ENCODE measurements at places on chromosomes 1 and 21.
A peak's percentile ranks its signal among the peaks of the same experiment; 100 is the strongest.

DNA sequence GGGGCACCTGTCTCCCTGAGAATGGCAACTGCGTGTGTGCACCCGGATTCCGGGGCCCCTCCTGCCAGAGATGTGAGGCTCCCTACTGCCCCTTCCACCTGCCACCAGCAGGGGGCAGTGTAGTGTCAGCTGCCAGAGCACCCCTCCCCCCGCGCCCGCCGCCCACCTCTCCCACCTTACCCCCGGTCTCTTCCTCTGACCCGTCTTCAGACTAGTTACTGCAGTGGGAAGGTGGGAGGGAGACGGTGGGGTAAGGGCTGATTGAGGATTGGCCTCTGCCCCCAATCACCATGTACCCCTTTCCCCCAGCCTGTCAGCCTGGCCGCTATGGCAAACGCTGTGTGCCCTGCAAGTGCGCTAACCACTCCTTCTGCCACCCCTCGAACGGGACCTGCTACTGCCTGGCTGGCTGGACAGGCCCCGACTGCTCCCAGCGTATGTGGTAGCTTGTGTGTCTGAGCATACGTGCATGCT, 10.1 kb upstream of the LRRC71 start:
- peak; percentile 34 for DNase-seq

DNA sequence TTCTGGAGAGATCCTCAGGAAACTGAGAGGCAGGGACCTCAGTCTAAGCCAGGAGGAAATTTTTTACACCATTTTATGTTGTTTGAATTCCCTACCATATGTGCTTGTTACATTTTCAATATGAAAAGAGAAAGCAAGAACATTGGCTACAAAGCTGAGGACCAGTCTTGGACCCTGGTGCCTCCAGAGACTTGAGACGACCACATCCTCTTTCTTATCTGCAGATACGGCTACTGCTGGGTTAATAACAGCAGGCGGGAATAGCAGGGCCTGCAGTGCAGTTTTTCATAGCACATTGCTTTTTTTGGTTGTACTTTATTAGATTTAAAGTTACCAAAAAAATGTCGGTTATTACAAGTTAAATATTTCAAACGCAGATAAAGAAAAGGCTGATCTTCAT, 3.9 kb downstream of the KDM4A start:
- DNase-seq, result no peak

DNA sequence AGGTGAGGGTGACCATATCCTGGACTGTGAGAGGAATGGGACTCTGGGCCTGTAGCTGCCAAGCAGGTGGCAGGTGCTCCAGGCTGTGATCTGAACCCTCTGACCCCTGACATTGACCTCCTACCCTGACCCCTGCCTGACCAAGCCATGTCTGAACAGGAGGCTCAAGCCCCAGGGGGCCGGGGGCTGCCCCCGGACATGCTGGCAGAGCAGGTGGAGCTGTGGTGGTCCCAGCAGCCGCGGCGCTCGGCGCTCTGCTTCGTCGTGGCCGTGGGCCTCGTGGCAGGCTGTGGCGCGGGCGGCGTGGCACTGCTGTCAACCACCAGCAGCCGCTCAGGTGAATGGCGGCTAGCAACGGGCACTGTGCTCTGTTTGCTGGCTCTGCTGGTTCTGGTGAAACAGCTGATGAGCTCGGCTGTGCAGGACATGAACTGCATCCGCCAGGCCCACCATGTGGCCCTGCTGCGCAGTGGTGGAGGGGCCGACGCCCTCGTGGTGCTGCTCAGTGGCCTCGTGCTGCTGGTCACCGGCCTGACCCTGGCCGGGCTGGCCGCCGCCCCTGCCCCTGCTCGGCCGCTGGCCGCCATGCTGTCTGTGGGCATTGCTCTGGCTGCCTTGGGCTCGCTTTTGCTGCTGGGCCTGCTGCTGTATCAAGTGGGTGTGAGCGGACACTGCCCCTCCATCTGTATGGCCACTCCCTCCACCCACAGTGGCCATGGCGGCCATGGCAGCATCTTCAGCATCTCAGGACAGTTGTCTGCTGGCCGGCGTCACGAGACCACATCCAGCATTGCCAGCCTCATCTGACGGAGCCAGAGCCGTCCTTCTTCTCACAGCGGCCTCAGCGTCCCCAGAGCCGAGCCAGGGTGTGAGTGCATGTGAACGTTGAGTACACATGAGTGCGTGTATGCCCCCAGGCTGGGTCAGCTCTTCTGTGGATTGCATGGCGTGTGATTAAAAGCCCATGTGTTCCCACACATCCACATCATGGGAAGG, 3.1 kb downstream of the TMEM125 start:
- no peak for DNase-seq

- no peak for DNase-seq
Observed at GRCh38 chr1:204630132-204630905, 55.2 kb downstream of the LRRN2 start.

- DNase-seq, result no peak
Observed at GRCh38 chr1:56511364-56511763, 68.0 kb downstream of the PLPP3 start.

- DNase-seq, result no peak
Observed at GRCh38 chr1:202844935-202845334, 34.2 kb downstream of the PCAT6 start.

GRCh38 chr1:234725177-234726132, 115.5 kb upstream of the IRF2BP2 start:
- peak; percentile 43 for DNase-seq

DNA sequence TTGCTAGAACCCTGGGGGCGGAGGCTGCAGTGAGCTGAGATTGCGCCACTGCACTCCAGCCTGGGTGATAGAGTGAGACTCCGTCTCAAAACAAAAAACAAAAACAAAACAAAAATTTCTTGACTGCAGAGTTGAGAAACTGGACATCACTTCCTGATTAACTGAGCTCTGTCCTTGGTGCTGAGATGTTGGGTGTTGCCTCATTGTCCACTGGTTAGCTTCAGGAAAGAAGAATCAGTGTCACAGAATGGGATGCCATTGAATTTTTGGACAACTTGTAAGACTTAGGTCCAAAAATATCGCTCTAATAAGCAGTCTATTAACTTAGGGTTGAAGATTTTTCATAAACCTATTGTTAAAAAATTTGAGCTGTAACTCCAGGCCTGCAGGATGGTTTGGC, 23.8 kb upstream of the KCNA10 start:
- DNase-seq, result no peak

- DNase-seq, result no peak
Observed at GRCh38 chr21:31099122-31099521, 60.8 kb upstream of the KRTAP19-8 start.

DNA sequence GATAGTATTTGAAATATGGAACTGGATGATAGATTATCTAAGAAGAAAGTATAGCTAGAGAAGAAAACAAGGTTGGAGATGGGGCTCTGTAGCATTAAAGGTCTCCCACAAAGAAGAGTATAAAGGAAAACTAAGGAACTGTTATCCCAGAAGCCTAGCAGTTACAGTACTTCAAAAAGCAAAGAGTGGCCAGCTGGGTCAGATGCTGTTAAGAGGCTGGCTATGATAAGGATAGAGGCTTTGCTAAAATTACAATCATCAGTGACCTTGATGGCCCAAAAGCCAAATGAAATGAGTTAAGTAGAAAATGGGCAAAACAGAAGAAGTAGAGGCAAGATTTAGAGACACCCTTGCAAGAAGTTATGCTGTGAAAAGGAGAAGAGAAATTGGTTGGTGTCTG, 25.1 kb upstream of the ANGPTL1 start:
- DNase-seq, result no peak

DNA sequence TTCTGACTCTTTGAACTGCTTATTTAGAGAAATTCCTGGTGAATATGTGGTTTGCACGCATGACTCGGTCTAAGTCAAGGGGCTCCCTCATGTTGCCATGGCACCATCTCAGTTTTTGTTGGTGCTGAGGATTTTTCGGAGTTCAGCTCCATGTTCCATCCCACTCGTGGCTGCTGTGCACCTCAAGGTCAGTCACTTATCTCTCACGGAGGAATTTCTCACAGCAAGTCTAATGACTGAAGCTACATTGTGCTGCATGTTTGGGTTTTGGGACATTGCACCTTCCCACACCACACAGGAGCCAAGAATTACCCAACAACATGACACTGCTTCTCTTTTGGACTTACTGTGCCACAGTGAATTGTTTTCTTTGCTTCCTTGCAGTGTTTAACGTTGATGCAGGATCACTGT, 269.9 kb downstream of the NCAM2 start:
- no peak for DNase-seq

DNA sequence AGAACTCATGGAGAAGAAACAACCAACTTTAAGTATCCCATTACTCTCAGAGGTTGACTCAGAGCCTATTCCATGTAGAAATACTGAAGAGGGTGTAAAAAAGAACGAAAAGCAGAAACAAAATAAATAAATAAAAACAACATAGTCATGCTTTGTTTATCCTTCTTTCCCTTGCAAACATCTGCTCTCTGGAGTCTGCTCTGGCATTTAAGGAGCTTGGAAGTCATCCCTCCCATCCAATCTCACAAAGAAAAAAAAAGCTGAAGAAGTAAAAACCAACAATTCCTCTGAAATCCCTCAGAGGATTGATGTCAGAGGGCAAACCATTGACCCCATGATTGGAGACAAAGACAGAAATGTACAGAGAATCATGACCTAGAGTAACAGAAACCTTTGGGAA, 302.6 kb upstream of the GREM2 start:
- DNase-seq, result no peak

DNA sequence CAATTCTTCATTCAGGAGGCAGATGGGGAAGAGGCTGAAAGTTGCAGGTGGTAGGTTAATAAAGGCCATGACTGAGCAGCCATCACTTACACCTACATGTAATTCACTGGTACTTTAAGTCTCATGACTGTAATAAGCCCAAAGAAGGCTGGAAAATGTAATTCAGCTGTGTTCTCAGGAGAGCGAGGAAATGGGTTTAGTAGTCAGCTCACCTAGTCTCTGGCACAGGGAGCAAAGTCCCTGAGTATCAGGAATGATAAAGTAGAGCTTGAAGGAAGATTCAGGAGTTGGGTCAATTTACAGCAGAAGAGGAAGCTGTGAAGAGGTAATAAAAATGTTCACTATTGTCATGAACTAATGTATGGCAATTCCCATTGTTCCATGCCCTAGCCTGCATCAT, 393.4 kb upstream of the KAZN start:
- DNase-seq, result no peak

DNA sequence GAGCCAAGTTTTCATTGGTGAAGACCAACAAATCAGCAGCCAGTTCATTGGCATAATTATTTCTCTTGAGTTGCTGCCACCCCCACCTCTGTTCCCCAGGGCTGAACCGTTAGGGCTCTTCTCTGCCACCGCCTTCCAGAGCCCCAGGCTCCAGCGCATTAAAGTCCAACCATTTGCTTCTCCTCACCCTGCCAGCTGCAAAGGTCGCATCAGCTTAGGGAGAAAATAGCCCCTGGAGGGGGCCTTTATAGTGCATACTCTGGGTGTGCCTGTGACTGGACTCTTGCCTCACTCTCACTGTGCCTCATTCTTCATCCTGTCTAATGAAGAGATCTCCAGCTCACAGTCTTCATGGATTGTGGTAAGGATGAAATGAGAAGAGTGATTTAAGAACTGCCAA, 50.4 kb downstream of the KDM1A start:
- DNase-seq, result no peak

DNA sequence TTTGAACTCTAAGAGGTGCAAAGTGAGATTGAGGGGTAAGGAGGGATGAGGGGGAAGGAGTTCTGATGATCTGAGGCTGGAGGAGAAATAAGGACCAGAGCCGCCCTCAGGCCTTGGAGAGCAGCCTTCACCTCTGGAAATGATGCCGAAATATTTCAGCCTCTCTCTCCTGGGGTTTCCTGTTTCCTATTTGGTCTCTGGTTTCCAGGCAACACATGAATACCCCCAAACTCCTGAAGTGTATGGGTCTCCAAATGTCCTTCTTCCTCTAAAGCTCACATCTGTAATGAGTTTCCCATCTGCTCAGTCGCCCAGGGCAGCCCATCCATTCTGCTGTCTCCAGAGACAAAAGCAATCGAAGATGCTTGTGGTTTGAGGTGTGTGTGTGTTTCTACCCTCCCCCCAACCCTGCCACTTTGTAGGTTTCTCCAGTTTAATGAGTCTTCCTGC, 52.0 kb upstream of the FAM20B start:
- no peak for DNase-seq

GRCh38 chr1:202167708-202168415, 7.5 kb upstream of the PTPN7 start:
- no peak for DNase-seq

- no peak for DNase-seq
Observed at GRCh38 chr1:107653765-107654164, 311.2 kb downstream of the VAV3 start.

DNA sequence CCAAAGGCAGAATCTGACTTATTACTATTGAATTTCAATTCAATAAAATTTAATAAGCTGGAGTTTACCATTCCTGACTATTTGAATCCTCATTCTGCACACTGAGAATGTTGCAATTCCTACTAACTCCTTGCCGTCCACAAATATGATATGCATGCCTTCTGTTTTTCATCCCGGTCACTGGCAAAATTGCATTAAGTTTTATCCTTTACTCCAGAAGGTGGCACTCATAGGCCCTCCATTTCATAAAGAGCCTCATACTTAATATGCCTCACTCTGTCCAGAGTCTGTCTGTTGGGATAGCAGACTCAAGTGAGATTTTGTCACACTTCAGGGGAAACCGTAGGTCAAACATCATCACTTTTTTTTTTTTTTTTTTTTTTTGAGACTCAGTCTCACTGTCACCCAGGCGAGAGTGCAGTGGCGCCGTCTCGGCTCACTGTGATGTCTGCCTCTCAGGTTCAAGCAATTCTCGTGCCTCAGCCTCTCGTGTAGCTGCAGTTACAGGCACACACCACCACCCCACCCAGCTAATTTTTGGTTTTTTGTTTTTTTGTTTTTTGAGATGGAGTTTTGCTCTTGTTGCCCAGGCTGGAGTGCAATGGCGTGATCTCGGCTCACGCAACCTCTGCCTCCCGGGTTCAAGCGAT, 27.3 kb downstream of the F11R start:
- no peak for DNase-seq

GRCh38 chr1:1325288-1326074, 879 bp downstream of the CPTP start:
- DNase-seq, result no peak

GRCh38 chr1:225230483-225230882, 197.4 kb downstream of the LBR start:
- no peak for DNase-seq

GRCh38 chr1:84146411-84147032, 2.5 kb downstream of the PRKACB start:
- DNase-seq, result no peak

DNA sequence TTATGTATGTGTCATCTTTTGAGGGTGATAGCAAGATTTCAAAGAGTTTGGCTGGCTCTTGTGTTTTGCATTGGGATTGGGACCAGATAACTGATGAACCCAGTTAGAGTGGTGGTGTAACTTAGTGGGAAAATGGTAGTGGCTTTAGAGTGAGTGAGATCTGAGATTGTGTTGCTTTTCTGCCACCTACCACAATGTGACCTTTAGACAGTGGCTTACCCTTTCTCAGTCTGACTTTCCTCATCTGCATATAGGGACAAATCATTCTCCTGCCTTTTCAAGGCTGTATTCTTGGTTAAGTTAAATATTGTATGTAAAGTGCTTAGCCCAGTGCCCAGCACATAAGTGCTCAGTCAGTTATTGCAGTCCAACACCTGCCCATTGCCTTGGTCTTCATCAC, 31.3 kb downstream of the CENPF start:
- DNase-seq, result no peak

All from activated gamma-delta T cell treated with anti-CD3 and anti-CD28 coated beads, Interleukin-2, amount 50 U/mL, for 16 hours (primary cell).